Stimulated activated CD4-positive, alpha-beta T cell treated with anti-CD3 and anti-CD28 coated beads, Interleukin-15, amount 100 ng/mL, for 48 hours (primary cell): ENCODE measurements at places on chromosomes 16 and 17.

- DNase-seq: no peak
These were observed 560 bp upstream of the FAM20A start for GRCh38 chr17:68601565-68602288.

GRCh38 chr16:13553453-13553985 is 366.4 kb upstream of the ERCC4 start:
- no peak for DNase-seq

GRCh38 chr17:55870044-55870443 is 119.2 kb downstream of the PCTP start:
- no peak for DNase-seq

DNA sequence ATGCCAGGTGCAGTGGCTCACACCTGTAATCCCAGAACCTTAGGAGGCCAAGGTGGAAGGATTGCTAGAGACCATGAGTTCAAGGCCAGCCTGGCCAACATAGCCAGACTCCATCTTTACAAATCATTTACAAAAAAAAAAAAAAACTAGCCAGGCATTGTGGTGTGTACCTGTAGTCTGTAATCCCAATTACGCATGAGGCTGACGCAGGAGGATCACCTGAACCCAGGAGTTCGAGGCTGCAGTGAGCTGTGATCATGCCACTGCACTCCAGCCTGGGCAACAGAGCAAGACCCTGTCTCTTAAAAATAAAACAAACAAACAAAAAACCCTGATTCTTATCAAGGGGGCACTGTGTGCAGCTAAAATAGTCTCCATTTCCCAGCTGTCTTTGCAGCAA is 16.8 kb upstream of the HAP1 start:
- no peak for DNase-seq

DNA sequence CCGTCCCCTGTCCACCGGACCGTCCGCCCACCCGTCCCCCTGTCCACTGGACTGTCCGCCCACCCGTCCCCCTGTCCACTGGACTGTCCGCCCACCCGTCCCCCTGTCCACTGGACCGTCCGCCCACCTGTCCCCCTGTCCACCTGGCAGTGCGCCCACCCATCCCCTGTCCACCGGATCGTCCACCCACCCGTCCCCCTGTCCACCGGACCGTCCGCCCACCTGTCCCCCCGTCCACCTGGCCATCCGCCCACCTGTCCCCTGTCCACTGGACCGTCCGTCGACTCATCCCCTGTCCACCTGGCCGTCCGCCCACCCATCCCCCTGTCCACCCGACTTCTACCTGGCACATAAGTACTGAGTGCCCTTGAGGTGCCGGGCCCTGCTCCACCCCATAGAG is 76.6 kb downstream of the LMF1 start:
- DNase-seq: no peak

DNA sequence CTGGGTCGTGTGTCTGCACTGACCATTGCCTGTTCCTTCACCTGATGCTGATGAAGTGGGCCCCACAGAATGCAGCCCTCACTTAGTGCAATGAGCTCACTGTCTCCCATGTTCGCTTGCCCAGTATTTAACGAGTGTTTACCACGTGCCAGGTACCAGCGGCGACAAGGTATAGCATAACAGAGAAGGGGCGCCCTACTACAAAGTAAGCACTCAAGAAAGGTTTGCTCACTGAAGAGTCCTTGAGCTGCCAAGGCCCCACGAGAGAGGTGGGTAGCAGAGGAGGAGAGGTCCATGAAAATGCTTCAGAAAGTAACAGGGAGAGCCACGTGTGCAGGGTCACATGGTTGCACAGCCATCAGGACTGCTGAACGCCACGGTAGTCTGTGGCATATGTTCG is 230.0 kb downstream of the NTN1 start:
- DNase-seq: no peak

GRCh38 chr16:30063893-30064728 is 1.4 kb upstream of the ALDOA start:
- DNase-seq: peak; percentile 64

DNA sequence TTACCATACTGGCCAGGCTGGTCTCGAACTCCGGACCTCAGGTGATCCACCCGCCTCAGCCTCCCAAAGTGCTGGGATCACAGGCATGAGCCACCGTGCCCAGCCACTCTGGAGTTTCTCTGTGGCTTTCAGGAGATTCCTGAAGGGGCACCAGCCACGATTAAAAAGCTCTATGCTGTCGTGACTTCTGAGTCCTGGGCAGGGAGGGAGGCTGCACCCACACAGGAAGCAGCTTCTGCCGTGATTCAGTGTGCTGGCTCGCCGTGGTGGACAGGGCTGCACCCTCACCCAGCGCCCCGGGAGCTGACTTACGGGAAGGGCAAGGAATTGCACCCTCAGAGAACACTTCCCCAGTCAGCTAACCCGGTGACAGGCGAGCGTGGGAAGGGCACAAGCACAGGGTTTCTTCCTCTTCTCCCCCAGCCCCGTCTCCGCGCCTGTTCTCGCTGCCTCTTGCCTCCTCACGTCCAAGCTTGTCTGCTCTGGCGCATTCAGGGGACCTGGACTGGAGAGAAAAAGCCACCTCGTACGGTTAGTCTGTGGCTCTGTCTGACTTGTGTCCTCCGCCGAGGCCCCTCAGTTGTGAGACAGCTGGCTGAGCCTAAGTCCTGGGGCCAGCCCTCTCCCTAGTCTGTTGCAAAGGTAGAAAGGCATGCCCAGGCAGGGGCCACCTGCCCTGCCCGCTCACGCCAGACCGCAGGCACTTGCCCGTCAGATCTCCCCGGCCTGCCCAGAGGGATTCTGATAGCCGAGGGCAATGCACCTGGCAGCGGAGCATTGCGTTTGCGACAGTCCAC is 145.0 kb downstream of the SEC14L1 start:
- DNase-seq: no peak

- DNase-seq: peak; percentile 11
These were observed 5.0 kb upstream of the PRSS54 start for GRCh38 chr16:58299757-58300349.

DNA sequence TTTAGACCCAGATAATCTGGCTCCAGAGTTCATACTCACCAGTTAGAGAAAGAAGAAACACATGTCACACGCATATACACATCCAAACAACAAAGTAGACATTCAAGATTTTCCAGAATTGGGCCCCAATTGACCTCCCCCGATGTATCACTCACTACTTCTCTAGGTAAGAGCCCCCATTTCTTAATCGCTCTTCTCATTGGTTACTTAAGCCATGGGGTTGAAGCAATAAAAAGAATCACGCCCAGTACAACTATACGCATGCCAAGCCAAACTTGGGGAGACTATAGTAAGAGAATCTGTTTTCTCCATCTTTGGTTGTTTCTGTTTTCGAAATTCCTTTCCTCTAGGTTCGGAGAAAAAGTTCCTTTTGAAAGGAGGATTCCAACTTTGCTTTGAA is 565 bp downstream of the DDX52 start:
- no peak for DNase-seq

- peak; percentile 77 for DNase-seq
These were observed 1.6 kb downstream of the LASP1 start for GRCh38 chr17:38871247-38872015.

DNA sequence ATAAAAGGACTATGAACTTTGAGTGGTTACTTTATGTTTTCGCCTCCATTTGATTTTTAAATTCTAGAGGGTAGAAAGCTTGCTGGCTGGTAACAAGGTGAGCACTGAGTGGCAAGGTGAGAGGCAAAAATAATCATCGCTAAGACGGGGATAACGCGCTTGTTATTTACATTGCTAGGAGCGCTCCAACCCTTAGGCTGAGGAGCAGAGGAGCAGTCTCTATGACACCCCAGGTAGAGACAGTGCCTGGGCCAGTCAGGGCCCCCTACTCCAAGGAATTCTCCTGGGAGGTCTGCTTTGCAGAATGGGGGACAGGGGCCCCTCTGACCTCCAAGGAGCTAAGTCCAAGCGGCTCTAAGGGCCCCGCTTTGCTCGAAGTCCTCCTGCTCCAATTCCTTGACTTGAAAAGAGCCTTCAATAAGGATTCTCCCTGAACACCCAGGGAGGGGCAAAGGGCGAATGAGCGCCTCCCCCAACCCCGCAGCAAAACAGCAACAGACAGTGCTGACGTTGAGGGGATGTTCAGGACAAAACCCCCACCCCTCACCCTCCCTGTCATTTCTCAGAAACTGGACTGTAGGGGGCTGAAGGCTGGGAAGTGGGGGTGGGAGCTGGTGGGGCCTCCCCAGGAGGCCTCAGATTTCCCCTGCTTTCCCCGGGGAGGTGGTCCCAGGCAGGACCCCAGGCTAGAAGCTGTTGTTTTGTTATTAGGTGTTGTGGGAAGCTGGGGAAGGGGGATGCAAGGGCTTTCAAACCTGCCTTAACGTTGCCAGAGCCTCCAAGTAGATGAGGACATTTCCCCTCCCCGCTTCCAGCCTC is 10.2 kb upstream of the FOXF1 start:
- no peak for DNase-seq

- DNase-seq: no peak
These were observed 29.2 kb upstream of the FASN start for GRCh38 chr17:82127315-82127595.

DNA sequence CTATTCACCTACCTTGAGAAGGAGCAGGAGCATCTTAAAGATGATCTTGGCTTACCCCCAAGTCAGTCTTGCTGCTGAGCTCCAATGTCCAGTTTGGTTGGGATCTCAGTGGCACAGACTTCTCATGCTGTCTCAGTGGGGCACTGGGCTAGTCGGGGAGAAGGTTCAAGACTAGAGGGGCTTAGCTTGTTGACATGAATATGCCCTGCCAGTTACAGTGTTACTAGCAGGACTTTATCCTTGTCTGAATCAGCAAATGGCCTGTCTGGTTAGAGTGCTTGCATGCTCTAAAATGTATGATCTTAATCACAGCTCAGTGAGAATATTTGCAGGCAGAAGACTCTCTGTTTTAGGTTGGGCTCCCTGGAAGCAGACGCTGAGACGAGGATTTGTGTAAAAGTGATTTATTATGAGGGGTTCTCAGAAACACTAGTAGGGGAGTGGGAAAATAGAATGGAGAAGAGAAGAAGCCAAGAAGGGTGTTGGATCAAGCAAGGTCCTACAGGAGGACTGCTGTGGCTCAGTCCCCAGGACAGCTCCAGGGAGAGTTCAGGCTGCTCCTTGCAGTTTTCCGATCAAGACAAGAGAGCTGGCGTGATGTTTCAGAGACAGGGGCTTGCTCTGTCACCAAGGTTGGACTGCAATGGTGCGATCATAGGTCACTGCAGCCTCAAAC is 150.4 kb upstream of the HS3ST2 start:
- DNase-seq: no peak

DNA sequence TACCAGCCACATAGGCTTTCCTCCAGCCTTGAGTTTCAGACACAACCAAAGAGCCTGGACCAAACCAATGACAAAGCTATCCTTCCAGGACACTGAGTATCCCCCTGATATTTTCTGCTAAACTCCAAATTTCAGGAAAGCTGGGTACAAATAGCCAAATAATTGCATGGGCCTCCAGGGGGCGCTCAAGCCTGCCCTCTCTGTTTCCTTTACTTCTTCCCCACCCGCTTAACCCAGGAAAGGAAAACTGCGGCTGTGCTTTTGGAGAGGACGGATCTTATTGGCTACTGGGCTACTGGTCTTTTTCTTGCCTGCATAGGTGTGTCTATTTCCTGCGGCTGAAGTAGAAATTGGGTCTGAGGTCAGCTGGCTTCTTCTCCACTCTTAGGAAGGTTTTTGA is 30.1 kb downstream of the GNGT2 start:
- DNase-seq: no peak

GRCh38 chr16:56862776-56863175 is 2.2 kb upstream of the SLC12A3 start:
- no peak for DNase-seq

GRCh38 chr16:77169650-77170236 is 21.2 kb upstream of the MON1B start:
- DNase-seq: peak; percentile 39

- DNase-seq: no peak
These were observed 506 bp downstream of the CAMKK1 start for GRCh38 chr17:3892095-3892998.

GRCh38 chr17:58352596-58353388 is 791 bp upstream of the SUPT4H1 start:
- no peak for DNase-seq

- DNase-seq: no peak
These were observed 59.4 kb downstream of the BPTF start for GRCh38 chr17:67884741-67885140.
